ENCODE measurements at places on chromosomes 1 and 21.

DNA sequence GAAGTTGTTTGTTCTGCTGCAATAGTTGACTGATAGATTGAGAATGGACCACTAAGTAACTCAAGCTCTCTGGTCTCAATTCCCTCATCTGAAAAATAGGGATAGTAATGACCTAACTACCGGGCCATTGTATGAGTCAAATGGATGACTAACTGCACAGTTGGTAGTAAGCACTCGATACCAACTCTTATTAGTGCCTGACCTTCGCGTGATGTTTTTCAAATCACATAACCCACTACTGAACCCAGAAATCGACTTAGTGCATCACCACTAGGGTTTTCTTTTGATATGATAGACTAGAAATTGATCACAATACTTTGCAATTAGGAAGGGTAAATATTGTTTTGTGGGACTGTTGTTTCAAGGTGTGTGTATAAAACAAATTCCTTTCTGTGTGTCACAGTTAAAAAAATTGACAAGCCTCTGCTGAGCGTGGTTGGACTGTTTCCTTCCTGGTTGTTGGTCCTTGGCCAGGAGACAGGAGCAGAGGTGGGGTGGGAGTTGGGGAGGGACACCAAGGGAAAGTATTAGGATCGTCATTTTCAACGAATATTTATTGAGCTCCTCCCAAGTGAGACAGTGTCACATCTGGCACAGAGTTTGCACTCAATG lies 54.0 kb upstream of the LRP8 start:
- no peak for DNase-seq

DNA sequence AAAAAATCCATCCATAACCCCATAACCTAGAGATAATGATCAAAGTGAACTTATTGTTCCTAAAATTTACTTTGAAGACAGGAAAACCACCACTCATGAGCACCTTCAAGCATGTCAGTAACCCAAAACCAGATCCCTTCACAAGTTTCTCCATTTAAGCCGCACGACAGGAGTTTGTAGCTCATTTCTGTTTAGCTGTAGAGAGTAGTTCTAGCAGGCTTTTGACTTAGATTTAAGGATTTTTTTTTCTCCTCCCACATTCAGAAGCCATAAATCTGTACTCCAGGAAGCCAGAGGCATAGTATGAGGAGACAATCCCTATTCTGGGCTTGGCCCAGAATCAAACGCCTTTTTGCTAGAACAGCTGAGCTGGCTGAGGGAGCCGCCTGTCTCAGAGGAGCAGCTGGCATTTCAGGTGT lies 25.6 kb downstream of the TOMM20 start:
- DNase-seq: no peak

DNA sequence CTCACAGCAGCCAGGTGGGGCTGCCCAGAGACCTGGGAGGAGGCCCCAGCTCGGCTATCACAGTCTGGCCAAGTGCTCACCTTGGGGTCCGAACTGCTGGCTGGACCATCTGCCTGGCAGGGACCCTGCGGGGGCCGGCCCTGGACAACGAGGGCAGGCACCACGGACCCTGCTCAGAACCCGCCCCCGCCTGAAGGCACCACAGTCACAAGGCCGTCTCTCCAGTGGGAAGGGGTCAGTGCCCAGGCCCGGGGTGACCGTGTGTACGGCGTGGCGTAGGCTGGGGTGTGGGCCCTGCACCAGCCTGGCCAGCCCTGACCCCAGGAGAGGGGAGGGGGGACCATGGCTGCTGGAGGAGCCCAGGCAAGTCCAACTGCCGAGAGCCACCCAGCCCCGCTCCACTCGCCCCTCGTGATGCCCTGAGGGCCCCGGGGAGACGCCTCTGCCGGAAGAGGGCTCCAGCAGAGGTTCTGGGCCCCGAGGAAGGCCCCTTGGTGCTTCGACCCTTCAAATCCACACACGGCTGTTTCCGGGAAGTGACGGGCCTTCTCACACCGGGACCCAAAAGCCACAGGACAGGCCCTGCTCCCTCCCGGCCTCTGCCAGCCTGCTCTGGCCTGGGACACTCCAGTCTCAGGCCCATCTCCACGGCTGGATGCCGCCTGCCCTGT lies 11.2 kb upstream of the RNF223 start:
- DNase-seq: peak; percentile 57

DNA sequence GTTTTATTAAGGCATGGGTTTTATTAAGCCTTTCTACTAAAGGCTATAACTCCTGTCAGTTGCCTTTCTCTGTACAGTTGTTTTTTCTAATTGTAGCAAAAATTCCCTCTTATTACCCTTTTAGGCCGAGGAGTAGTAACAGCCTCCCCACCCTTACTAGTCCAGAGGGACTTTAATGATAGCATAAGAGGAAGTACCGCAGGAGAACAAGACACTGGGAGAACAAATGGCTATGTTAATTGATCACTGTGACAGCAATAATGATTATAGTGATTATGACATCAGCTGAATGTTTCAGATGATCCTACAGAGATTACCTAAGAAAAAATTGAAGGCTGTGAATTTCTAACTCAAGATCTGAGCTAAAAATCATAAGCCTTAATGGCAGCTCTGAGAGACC lies 383.0 kb upstream of the PTBP2 start:
- DNase-seq: no peak

DNA sequence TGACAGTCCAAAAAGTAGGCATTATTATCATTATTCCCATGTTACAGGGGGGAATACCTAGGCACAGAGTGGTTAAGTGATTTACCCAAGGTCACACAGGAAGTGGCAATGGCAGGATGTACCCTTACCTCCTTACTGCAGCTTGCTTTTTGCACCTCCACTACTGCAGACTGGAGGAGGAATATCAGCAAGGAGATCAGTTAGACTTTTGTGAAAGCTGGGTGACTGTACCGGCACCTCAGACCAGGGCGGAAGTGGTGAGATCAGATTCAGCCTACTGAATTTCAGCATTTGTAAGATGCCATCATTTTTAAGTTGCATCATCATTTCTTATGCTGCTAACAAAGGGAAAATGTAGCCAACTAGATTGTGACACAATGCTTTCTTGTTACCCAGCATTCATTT lies 4.5 kb downstream of the ADARB1 start:
- DNase-seq: no peak

GRCh38 chr1:78121710-78122109 lies 75.9 kb downstream of the GIPC2 start:
- DNase-seq: no peak

DNA sequence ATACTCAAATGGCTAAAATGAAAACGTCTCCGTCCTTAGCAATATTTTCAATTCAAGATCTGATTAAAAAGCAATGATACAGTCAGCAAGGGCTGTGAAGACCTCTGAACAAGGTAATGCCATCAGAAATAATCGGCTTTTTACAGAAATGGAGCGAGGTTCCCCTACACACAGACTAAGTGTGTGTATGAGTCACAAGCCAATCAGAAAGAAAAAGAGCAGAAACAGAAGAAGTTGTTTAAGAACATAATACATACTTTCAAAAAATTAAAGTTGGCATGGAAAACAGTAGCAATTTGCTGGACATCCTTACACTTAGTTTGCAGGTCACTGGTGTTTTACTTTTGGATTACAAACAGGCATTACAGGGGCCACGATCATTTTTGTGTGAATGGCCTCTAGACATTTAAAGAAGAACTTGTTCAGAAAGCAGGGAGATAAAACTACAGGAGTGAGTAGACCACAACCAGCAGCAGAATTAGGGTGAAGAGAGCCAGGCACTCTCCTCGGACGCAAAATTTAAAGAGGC lies 350.0 kb upstream of the RUNX1 start:
- DNase-seq: no peak

GRCh38 chr1:32413507-32414185 lies 19.4 kb upstream of the BSDC1 start:
- DNase-seq: no peak

GRCh38 chr1:64280001-64280400 lies 76.6 kb downstream of the UBE2U start:
- no peak for DNase-seq

DNA sequence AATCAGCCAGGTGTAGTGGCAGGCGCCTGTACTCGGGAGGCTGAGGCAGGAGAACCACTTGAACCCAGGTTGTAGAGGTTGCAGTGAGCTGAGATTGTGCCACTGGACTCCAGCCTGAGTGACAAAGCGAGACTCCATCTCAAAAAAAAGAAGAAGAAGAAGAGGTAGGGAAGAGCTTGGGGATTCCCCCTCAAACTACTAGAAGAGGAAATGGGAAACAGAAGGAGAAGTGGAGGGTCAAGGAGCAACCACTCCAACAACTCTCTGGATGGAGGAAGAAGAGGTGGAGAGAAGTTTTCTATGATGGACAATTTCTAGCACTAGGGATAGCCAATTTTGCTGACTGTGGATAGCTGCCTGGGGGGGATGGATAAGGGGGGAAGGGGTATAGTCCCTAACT lies 14.9 kb upstream of the SLAMF9 start:
- DNase-seq: no peak

GRCh38 chr1:102120910-102121309 lies 124.2 kb upstream of the OLFM3 start:
- no peak for DNase-seq

DNA sequence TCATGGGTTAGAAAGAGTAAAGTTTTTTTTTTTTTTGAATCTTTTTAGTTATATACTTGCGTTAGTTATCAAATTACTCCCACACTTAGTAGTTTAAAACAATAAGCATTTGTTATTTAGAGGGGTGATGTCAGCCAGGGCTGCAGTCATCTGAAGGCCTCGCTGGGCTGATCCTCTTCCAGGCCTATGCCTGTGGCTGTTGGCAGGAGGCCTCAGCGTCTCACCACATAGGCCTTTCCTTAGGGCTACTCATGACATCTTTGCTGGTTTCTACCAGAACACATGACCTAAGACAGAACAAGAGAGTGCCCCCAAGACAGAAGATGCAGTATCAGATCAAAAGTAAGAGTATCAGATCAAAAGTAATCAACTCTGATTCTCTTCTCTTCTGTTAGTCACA lies 167.4 kb downstream of the HHAT start:
- no peak for DNase-seq

DNA sequence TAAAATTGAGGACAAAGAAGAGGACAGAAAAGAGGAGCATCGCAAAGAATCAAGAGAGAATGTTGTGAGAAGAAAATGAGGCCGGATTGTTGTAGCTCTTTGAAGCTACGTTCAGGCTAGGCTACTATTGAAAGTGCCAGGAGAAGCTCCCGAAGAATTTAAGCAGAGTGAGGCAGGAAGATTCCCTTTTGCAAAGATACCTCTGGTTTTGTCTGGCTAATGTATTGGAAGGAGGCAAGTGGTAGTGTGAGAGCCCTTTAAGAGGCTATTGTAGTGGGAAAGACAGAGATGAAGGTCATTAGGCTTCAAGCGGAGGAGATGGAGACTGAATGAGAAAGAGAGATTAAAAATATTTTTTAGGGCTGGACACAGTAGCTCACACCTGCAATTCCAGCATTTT lies 476.9 kb upstream of the ADGRL2 start:
- no peak for DNase-seq

GRCh38 chr1:235049217-235049616 lies 79.4 kb downstream of the TOMM20 start:
- no peak for DNase-seq

- no peak for DNase-seq
Measured at GRCh38 chr1:12703821-12704451, 12.0 kb upstream of the AADACL3 start.

DNA sequence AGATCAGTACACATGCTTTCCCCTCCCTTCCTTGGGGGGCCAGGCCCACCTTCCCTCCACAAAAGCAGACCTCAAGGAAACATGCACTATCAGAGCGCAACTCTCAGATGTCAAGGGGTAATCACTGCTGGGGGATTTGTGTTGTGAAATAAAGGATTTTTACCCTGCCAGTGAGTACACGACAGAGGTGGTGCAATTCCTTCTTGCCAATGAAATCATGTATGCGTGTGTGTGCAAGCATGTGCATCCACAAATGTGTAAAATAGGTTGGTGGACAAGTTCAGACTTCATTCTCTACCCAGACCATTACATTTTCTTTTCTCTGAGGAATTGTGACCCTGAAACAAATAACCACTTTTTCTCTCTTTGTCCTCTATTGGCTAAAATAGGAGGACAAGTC lies 9.8 kb upstream of the NOS1AP start:
- no peak for DNase-seq

DNA sequence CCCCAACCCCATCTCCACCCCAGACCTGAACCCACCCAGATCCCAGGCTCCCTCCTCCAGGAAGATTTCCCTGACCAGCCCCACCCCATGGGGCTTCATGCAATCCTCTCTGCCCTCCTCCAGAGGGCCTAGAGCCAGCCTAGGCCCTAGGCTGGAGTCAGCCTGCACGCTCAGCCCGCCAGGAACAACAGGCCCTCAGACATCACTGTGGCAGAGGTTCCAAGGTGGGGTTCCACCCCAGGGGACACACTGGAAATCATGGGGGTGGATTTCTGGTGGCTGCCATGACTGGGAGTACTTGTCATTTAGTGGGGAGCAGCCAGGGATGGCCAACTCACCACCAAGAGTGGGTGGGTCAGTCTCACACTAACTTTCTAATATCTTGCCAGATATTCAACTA lies 122.0 kb downstream of the GLIS1 start:
- peak; percentile 39 for DNase-seq

DNA sequence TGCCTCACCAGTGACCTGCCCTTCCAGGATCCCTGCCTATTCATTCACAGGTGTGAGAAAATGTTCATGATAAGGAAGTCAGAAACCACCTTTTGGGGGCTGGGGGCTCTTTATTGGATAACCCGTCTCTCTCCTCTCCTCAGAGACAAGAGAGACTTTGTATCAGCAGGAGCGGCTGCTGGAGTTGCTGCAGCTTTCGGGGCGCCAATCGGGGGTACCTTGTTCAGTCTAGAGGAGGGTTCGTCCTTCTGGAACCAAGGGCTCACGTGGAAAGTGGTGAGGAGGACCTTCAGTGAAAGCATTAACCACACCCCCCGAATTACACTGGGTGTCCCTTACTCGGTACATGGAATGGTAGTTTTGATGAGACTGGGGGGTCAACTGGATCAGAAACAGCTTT lies 20.6 kb downstream of the NPPA start:
- no peak for DNase-seq

DNA sequence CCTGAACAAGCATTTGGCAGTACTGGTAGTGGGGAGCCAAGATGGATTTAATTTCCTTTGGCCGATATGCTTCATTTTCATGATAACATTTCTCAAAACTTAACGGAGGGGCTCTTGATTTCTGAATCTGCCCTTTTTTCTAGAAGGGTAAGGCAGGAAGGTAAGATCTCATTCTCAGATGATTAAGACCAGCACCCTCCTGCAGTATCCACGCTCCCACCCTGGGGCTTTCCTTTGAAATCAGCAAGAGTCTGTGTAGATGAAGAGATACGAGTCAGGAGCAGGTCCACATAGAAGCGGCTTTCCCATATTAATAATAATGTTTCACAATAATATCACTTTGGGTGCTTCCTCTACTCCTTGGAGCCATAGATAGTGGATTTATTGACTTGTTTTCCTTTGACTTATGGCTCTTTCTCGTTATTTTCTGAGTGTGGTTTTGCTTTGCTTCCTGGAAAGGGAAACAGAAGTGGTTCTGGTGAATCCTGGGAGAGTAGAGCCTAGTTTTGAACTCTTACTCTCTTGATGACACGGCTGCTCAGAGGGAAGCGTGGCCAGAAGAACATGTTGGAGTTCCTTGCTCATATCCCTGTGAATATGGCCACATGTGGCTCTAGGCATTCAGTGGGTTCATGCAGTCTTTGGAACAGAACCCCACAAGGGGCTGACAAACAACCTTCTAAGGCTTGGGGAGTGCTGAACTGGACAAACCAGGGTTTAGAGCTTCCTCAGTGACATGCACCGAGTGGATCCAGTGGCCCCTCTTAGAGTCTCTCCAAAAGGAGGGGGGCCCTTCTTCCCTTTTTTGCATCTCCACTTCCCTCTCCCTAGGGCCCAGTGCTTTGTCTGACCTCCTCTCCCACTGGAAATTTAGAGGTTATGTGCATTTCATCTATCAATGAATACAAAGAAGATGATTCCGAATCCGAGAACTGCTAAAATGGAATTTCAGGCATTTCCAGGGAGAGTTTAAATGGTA lies 195.7 kb downstream of the DYRK1A start:
- no peak for DNase-seq

Measured in spleen (tissue), 13 donors.